Renal cortex interstitium (tissue), 15 donors: ENCODE measurements at places on chromosomes 3 and 15.

DNA sequence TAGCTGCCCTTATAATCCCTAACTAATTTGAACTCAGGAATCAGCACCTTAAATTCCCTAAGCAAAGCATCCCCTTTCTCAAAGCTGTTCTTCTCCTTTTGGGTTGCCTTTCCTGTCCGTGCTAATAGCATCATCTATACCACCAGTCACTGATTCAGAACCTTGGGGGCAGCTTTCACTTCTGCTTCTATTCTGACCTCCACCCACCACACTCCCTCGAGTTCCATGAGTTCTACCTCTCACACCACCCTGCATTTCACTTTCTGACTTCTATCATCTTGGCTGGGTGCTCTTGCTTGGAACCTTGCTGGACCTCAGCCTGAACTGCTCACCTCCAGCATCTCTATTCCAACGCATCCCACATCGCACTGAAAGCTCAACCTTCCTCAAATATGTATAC, 55.4 kb upstream of the KCNMB2 start:
- DNase-seq: no peak

DNA sequence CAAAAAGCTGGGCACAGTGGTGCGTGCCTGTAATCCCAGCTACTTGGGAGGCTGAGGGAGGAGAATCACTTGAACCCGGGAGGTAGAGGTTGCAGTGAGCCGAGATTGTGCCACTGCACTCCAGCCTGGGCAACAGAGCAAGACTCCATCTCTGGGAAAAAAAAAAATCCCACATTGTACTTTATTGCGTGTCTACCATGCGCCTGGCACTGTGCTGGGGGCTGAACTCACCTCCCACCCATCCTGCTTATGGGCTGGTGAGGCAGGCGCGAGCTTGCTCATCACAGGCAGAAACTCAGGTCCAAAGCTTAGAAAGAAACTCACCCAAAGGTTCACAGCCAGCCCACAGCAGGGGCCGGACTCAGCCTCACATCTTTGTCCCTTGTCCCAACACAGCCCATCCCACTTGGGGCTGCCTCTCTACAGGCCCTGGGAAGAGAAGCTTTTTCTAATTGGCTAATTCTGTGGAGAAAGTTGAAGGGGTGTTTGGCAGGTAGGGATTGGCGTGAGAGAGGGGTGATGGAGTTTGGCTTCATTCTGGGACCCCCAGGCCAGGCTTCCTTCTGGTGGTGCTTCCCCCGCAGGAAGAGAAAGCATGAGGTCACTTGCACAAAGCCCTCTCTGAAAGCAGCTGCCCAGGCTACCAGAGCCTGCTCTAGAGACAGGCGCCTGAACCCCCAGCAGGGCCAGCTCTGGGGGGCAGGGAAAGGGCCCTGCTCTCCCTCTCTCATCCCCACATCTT, 122.6 kb upstream of the SMAD3 start:
- DNase-seq: no peak

DNA sequence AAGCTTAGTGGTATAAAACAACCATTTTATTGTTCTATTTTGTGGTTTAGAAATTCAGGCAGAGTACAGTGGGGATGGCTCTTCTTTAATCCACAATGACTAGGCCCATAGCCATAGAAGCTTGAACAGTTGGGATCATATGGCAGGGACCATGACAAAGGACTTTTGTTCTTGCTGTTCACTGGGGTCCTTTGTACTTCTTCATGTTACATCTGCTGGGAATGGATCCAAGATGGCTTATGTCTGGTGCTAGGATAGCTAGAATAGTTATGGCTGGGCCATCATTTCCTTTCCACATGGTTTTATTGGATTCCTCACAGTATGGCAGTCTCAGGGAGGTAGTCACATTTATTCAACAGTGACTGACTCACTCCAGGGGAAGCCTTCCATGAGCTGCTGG, 427.9 kb upstream of the AGTR1 start:
- no peak for DNase-seq

- no peak for DNase-seq
Measured at GRCh38 chr15:61383421-61383820, 154.3 kb upstream of the RORA start.

DNA sequence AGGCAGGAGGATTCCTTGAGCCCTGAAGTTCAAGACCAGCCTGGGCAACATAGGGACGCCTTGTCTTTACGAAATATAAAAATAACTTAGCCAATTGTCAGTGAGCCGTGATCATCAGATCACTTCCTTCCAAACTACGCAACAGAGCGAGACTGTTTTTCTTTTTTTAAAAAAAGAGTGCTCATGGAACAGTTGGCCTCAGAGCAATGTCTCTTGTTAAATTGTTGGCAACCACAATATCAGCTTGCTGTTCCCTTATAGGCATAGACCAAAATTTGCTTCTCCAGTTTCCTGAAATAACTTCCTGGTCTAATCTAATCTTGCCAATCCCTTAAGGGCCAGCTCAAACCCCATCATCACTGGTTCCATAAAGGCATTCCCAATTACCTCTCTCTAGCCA, 93.3 kb upstream of the SLC4A7 start:
- DNase-seq: no peak

- no peak for DNase-seq
Measured at GRCh38 chr15:89578146-89578545, 2.9 kb downstream of the TICRR start.

DNA sequence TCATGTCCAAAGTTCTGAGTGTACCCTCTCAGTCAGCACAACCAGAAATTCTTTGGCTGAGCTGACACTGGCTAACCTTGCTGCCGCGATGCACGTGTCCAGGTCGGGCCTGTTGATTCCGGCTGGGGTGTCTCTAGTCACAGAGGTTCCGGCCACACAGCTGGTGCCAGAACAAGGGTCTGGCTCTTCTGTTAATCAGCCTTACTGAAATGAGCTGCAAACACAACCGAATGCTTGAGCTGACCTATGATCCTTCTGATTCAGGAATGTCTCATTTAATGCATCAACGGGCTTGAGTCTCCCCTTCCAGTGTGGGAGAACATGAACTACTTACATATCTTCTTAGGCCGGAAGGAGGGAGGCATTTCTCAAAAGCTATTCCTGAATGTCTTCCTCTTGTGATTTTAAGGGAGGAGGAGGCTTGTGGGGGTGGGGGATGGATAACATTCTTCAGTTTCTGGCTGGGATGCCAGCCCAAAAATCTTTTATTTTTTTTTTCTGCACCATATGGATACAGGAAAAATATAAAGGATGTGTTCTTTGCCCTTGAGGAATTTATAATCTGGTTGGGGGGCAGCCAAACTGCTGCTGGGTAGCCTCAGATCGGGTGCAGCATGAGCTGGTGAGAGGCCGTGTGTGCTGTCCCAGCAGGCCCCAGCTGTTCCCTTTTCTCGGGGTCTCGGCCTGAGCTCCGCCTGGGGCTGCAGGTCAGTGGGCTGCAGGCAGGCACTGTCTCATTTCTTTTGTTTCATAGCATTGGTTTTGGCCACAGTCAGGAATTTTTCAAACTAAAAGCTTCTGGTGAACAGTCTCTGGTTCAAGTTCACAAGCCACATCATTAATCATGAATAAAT, 319.1 kb upstream of the TBL1XR1 start:
- DNase-seq: peak; percentile 92

- DNase-seq: no peak
Measured at GRCh38 chr3:116034794-116035193, 410.5 kb downstream of the LSAMP start.

DNA sequence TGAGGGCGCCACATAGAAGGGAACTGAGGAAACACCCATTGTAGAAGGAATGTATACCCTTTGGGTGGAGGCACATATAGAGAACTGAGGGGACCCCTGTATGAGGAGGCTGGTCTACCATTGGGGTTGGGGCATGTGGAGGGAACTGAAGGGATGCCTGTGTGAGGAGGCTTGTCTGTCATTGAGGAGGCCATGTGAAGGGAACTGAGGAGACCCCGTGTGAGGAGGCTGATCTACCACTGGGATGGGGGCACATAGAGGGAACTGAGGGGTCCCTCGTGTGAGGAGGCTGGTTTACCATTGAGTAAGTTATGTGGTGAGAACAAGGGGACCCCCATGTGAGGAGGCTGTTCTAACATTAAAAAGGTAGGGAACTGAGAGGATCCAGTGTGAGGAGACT, 156.1 kb downstream of the FBLN2 start:
- DNase-seq: no peak

DNA sequence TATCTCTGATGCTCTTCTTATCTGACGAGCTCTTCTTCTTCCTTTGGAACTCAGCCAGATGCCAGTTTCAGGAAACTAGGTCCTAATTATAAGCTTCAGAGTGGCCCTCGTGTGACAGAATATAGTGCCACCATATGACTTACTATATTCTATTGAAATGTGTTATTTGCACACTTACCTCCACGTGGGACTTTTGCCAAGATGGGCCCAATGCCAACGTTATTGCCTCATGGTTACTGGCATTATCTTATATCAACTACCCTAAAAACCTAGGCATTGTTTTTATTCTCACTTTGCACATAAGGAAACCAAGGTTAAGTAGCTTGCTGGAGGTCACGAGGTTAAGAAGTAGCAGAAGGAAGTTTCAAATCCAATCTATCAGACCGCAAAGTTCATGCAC, 71.3 kb upstream of the SLCO3A1 start:
- no peak for DNase-seq

- no peak for DNase-seq
Measured at GRCh38 chr15:75143738-75144334, 57.8 kb upstream of the C15orf39 start.

DNA sequence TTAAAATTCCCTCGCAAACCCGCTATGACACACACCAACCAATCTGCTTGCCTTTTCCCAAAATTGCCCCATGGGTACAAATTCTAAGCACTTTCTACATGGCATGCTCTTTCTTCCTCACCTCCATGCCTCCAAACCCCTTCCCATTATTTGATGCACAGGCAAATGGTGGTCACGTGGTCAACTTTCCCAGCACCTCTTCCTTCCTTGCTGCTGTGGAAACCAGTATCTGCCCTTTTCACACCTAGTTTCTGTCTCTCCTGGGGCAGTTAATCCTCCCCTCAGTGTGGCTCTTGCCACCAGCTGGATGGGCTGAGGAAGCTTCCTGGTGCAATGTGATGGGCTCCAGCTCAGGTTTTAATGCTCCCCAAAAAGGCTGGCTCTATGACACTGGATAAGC, 38.4 kb upstream of the ST8SIA2 start:
- no peak for DNase-seq

GRCh38 chr15:72785432-72785831, 1.9 kb upstream of the ADPGK start:
- DNase-seq: no peak

- DNase-seq: no peak
Measured at GRCh38 chr3:123026565-123027291, 835 bp downstream of the SEMA5B start.

DNA sequence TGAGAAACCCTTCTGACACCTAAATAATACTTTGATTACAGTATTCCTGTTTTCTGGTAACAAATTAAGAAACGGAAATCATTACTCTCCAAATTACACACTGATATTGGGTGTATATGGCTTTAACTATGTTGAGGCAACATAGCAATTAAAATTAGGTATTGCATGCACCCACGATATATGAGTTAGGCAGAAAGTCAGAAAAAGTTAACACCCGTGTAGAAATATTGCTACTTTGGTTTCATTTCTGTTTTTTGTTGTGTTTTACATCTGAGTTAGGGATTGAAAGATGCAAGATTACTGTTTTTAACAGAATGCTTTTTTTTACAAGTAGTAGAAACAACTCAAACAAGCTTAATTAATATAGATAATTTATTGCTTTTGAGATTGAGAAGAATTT, 327.8 kb downstream of the GBE1 start:
- no peak for DNase-seq
